ENCODE measurements at places on chromosomes 7 and 10. TPM values are rescaled to one million over a fixed set of nuclear protein-coding genes. Genes with fewer than 3 reads are reported as not detected.

DNA sequence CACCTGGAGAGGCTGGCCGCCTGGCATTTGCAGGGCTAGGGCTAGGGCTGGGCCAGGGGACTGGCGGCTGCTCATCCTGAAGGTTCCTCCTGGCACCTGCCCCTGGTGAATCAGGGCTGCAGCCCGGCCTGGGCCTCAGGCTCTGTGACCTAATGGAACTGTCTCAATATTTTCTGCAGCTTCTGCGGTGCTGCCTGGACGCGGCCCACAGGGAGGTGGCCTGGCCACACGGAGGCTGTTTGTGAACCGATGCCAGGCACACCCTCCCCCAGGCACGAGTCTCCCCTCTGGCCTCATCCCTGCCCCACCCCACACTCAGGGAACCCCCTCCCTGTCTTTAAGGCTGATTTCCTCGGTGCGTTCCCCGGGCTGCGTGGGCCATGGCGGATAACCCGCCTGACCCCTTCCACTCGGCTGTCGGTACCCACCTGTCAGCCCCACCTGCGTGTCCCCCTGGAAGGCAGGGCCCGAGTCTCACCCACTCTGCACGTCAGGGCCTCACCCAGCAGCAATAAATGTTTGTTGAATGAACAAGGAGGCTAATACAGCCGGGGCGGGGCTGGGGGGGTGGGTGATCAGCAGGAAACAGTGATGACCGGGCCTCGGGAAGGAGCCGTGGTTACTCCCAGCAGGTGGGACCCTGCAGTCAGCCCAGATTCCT, 54.5 kb upstream of the DNAJB6 start:
- no peak for DNase-seq

- DNase-seq: no peak
These were observed 140.0 kb upstream of the TPK1 start for GRCh38 chr7:144975882-144976281.

Gene CYP3A4
- not detected for total RNA-seq

Gene USP6NL
- total RNA-seq: 15.4 TPM

Gene GNGT1
- not detected for total RNA-seq

Data from tongue (tissue), 3 donors.